NCI-H1105 (cell line): ENCODE measurements at places on chromosomes 11 and 22.

GRCh38 chr11:75625021-75625420 lies 43.8 kb downstream of the MAP6 start:
- peak; percentile 82 for DNase-seq

DNA sequence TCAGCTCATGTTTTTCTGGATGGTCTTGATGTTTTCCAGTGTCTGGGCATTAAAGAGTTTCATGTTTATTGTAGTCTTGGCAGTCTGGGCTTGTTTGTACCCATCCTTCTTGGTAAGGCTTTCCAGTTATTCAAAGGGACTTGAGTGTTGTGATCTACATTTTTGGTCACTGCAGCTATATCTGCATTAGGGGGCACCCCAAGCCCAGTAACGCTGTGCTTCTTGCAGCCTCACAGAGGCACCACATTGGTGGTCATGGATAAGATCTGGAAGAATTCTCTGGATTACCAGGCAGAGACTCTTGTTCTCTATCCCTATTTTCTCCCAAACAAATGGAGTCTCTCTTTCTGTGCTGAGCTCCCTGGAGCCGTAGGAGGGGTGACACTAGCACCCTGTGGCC lies 451.5 kb upstream of the FAT3 start:
- DNase-seq = no peak

DNA sequence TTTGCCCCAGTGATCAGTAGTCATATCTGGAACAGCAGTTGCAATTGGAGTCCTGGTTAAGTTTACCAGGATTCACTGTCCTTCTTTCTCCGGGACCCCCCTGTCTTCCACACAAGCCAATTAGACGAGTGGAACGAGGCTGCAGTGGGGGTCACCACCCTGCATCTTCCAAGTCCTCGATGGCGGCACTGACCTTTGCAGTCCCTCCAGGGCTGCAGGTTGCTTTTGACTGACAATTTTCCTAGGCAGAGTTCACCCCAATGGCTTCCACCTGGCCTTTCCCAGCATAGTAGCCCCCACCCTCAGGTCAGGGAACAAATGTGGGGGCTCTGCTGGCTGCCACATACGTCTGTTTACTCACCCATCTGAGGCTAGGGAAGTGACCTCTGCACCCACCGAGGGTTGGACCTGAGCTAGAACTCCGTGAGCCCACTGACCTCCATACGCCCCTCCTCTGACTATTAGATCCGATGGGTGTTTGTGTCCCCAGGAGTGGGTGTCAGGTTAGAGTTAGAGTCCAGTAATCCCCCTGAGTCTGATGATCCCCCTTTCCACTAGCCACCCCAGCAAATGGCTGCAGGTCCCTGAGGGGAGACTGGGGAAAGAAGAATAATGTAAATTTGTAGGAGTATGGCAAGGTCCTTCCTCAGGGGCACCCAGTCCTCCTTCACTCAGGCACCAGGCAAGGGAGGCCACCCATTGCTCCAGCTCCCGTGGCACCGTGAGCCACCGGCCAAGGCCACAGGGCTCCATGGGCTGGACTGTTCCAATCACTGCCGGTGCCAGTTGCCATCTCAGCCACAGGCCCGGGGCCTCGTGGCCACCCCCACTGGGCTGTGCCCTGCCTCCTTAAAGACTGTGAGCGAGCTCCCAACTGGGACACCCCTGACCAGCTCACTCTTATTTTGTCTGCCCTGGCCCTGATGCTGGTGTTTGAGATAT lies 5.5 kb downstream of the C11orf21 start:
- DNase-seq = no peak

DNA sequence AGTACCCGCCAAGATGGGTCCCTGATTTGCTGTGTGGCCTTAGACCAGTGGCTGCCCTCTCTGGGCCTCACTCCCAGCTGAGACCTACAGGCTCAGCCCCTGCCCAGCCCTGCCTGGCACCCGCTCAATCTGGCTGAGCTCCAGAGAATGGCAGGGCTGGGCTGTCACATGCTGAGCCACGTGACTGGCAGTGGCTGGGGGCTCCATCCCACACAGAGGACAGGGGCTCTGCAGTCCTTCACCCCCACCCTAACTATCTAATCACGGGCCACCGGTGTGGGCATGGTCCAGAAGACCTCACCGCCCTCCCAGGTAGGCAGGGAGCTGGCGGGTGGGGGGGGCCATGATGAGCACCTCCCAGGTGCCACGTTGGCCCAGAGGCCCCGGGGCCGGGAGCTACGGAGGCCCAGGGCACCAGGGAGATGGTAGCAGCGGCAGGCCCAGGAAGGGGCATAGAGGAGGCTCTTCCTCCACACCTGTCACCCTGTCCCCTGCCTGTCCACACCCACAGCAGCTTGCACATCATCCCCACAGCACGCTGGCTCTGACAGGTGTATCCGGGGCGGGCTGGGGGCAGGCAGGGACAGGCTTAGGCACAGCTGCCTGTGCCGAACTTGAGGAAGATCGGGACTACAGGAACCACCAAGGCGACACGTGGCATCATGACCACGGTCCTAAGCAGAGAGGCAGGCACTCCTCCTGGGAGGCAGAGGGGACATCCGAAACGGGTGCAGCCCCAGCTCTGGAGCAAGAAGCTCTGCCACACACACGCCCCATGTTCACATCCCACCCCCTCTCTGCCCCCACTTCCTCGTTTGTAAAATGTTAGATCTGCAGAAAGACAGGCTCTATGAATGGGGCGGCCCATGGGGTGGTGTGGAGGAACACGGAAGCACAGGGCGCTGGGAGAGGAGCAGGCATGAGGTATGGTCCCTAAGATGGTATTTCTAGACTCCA lies 1.5 kb upstream of the ALDH3B1 start:
- peak; percentile 70 for DNase-seq

- no peak for DNase-seq
Measured at GRCh38 chr11:119320776-119321524, 4.0 kb upstream of the MCAM start.

GRCh38 chr11:125431481-125431880 lies 64.6 kb downstream of the FEZ1 start:
- DNase-seq = no peak

DNA sequence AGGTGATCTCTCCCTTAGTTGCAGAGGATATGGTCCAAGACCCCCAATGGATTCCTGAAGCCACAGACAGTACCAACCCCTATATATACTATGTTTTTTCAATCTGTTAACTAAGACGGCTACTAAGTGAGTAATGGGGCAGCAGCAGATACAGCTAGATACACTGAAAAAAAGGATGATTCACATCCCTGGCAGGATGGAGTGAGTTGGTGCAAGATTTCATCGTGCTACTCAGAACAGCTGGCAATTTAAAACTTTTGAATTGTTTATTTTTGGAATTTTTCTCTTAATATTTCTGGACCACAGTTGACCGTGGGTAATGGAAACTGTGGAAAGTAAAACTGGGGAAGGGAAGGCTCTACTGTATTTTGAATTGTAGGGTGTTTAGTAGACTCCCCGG lies 17.0 kb upstream of the TMEM218 start:
- DNase-seq = no peak

DNA sequence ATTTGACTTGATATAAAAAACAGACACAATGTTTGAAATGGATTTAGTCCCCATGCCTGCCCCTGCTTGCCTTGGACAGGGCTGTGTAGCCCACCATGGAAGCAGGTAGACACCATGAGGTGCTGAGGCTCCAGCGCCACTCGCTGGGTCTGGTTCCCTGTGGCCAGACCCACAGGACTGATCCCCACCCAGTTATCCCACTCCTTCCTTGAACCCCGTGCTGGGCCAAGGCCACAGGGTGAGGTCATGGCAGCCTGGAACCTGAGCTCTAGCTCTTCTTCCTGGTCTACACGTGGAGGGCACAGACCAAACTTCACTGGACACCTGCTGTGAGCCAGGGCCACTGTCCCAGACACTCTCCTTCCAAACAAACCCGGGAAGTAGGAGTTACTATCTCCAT lies 42.5 kb downstream of the GAB4 start:
- no peak for DNase-seq

- no peak for DNase-seq
Measured at GRCh38 chr22:30876221-30876751, 92.3 kb downstream of the MORC2 start.

GRCh38 chr11:18934195-18934814 lies 4.9 kb downstream of the MRGPRX1 start:
- DNase-seq = no peak
